ENCODE measurements at places on chromosomes 3 and 15.

DNA sequence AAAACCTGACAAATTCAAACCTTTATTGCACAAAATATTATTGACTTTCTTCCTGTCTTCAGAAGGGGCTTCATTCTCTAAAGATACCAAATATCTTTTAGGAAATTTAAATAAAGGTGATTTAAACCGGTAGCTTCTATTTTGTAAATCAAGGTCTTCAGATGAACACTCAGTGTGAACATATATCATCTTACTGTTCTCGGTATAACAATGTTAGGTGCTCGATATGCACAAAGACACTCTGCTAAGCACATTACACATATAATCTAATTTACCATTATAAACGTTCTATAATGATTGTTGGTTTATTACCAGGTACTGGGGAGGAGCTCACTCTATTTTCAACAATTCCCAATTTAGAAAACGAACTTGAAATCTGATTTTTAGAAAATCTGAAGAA is 225.4 kb upstream of the AZI2 start:
- no peak for DNase-seq

DNA sequence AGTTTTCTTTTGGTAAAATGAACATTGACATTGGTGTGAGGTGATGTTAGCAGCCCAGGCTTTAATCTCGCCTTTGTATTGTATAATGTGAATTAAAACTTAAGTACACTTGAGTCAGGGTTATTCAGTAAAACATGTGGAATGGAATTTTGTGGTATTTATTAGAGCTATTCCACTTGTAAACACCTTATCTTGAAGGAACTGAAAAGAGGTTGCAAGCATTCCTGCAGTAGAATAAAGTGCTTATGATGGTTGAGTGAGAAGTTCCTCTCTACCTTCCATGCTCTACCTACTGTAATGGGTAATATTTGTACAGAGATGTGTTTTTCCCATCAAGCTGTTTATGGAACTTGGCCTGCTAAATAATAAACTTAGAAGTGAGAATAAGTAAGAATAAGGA is 36.1 kb downstream of the HMG20A start:
- no peak for DNase-seq

DNA sequence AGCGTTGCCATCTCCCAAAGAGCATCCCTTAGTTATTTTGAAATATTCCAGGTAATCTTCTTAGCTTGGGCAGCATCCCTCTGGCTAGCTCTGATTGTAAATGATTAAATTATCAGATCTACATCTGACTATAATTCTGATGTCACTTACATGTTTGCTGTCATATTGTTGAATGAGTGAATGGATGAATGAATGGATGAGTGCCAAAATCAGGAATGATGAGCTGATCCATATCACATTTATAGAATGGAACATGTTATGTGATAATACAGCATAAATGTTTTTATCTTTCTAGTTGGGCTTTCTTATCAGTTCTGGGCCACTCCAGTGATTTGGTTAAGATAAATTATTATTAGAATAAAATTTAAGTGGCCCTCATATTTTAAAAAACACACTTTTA is 14.0 kb downstream of the FAN1 start:
- DNase-seq: no peak

GRCh38 chr3:114809668-114810413 is 337.2 kb downstream of the ZBTB20 start:
- no peak for DNase-seq

DNA sequence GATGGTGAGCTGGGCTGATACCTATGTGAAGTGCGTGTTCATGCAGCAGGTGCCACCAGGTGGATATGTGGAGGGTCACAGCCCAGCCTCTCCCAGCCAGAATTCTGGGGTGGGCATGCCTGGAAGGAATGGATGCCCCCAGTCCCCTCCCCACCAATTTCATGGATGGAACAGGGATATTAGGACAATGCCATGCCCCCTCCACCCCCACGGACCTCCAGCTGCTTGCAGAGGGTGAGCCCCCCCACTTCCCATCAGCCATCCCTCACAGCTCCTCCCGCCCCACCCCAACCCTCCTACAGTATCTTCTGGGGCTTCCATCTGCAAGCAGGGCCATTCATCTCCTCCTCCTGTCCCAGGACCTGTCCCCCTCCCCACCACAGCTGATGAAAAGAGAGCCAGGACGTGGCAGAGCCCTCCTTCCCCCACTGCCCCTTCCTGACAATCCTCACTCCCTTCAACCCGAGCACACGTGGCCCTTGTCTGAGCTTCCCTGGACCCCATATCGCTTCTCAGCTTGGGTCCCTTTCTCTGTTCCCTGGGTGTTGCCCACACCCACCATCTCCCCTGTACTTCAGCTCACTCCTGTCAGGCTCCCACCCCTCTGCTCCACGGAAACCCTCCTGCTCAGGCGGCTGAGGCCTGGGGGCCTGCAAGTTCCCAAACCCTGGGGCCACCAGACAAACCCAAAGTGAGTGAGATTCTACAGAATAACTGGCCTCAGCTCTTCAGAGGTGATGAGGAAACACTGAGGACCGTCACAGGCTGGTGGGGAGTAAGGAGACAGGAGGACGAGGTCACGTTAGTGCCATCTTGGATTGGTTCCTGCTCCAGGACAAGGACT is 2.8 kb upstream of the SEMA3G start:
- DNase-seq: no peak

GRCh38 chr3:142098964-142099363 is 50.4 kb downstream of the TFDP2 start:
- DNase-seq: no peak

- DNase-seq: no peak
Observed at GRCh38 chr3:45751537-45752242, 44.6 kb downstream of the SLC6A20 start.

- no peak for DNase-seq
Observed at GRCh38 chr3:50662408-50662807, 12.3 kb upstream of the DOCK3 start.
